Activated CD8-positive, alpha-beta memory T cell treated with anti-CD3 and anti-CD28 coated beads for 1 hour (primary cell): ENCODE measurements at places on chromosomes 2 and 18.

DNA sequence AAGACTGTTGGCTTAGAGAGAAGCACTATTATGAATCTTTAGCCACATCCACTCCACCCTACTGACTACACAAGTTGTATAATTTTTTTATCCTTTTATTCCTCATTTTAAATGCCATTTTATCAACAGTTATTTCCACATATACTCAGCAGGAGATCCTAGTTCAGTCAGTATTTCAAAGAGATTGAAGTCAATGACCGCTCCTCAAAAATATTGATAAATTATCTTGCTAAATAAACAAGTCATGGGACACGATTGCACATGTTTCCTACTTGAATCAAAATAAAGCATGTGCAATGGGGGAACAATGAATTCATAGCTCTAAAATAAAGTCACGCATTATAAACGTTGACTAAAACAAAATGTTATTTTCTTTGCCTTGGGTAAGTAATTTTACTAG is 496.5 kb downstream of the LRRTM4 start:
- DNase-seq = no peak

DNA sequence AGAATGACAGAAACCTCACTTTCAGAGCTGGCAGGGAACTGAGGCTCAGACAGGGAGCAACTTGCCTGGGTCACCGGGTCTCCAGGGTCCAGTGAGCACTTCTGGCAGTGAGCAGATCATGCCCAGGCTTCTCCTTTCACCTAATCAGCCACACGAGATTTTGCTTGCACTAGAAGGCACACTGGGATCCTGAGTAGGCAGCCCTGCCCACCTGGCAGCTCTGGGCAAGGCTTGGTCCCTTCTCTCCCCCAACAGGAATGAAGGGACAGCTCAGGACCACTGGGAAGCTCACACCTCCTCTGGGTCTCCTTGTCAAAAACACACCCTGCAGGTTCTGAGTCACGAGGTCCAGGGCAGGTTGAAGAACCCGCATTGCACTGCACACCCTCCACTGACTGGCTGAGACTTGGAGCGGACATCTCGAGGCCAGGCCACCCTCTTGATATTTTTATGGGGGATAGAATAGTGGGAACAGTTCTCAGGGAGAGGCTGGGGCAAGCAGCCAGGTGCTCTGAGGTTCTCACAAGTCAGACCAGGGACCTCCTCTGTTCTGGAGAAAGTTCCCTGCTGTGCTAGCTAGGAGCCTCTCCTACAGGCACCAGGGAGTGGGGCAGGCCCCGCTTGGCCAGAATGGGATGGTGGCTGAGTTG is 5.7 kb downstream of the MAL start:
- DNase-seq = no peak

- DNase-seq = no peak
Observed at GRCh38 chr2:43051338-43051737, 175.1 kb downstream of the ZFP36L2 start.

DNA sequence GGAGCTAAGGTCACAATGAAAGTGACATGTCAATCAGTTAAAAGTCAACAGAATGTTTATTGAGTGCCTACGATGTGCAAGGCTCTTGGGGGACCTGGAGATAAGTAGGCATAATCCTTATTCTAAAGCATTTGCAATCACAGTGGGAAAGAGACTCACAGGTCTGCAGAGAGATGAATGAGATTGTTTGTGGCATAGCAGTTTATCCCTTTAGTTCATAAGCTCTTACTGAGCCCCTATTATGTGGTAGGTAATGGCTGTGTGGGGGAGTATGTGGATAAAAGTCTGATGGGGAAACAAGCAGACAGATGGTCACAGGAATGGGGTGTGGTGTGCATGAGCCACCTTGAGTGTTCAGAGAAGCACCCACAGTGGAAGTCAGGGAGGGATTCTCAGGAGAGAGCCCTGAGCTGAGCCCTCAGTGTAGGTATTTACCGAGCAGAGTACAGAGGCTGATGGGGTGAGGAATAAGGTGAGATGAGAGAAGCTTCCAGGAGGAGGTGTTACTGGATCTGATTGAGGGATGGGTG is 48.1 kb downstream of the EMILIN2 start:
- DNase-seq = no peak

DNA sequence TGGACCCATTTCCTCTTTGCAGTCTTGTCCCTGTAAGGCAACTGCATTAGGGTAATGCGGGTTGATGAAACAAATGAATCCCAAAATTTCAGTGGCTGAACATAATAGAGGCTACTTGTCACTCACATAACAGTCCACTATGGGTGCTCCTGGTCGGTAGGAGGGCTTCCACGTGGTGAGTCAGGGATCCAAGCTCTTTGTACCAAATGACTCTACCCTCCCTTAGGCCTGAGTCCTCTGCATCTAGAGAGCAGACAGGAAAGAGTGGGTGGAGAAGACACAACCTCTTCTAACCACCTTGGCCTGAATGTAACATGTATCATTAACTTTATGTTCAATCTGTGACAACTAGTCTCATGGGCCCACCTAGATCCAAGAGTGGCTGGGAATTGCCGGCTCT is 86.2 kb upstream of the HAAO start:
- no peak for DNase-seq

- DNase-seq = no peak
Observed at GRCh38 chr2:43123028-43123427, 103.4 kb downstream of the ZFP36L2 start.

DNA sequence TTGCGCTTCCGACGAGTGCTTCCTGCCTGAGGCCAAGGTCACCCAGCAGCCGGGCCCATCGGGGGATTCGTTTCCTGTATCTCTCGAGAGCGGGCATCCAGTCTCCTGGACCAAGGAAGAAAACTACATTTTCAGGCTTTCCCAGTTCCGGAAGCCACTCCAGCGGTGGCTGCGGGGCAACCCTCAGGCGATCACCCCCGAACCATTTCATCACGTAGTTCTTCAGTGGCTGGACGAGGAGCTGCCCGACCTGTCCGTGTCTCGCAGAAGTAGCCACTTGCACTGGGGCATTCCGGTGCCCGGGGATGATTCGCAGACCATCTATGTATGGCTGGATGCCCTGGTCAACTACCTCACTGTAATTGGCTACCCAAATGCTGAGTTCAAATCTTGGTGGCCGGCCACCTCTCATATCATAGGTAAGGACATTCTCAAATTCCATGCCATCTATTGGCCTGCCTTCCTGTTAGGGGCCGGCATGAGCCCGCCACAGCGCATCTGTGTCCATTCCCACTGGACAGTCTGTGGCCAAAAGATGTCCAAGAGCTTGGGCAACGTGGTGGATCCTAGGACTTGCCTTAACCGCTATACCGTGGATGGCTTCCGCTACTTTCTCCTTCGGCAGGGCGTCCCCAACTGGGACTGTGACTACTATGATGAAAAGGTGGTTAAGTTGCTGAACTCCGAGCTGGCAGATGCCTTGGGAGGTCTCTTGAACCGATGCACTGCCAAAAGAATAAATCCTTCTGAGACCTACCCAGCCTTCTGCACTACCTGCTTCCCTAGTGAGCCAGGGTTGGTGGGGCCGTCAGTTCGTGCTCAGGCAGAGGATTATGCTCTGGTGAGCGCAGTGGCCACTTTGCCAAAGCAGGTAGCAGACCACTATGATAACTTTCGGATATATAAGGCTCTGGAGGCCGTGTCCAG is 1.0 kb downstream of the MARS2 start:
- no peak for DNase-seq

GRCh38 chr2:113198048-113198789 is 24.4 kb downstream of the PSD4 start:
- DNase-seq = no peak

DNA sequence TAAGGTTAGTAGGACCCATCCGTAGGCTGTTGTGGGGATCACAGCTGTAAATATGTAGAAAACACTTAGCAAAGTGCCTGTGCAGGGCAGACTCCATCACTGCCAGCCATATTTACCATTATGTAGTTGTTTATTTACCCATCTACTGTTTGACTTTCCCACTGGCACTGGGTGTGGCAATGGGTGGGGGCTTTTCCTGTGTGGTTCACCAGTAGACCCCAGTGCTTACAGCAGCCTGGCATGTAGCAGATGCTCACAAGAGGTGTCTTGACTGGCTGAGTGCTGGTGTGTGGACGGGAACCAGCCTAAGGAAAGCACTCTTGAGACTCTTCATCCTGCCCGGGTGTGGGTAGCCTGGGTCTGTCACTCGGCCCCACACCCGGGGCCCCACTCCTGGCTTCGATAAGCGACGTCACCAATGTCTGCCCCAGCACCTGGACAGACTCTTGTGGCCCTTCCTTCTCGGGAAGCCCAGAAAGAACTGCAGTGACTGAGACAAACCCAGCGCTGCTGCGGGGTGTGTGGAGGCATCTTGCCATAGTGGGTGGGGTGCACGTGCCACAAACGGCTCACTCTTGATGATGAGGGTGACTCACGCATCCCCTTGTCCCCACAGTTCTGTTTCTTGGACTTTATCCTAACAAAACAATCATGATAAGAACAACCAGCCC is 78.3 kb downstream of the HDAC4 start:
- no peak for DNase-seq

DNA sequence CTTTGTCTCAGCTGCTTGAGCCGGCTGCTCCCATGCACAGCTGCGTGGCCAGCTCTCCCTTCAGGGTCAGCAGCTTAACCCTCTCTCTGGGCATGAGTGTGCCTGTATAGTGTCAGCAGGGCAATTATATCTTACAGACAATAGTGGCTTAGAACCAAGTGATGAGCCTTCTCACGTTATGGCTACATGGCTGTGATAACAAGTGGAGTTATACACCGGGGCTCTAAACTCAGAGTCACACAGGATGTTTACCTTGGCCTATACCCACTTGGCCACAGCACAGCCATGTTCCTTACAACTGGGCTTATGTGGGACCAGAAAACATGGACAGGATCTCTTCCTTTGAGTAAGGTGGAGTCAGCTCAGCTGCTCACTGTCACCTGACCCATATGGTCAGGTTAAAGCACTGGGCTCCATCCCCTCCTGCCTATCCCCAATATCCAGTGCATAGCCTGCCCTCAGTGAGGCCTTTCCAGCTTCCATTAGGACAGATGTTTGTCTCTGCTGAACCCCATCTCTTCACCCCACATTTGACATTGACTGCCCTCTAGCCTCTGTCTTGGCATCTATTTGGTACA is 294.2 kb upstream of the NCKAP5 start:
- no peak for DNase-seq

- DNase-seq = no peak
Observed at GRCh38 chr2:212028798-212029394, 509.7 kb downstream of the ERBB4 start.

DNA sequence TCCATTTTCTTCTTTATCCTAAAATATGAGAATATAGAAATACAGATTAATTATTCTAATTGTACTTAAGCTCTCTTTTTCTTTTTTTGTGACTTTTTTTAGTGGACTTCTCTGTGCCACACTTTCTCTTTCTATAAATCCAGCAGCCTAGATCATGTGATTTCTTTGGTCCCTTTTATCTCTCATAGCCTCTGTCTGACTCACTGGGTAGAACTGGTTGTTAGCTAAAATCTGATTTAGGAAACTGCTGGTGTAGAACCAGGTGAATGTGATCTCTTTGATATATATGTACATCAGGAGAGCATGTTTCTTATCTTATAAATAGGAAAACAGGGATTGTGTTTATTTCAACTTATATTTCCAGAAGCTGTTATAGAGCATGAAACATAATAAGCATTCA is 54.9 kb downstream of the VRK2 start:
- no peak for DNase-seq

- no peak for DNase-seq
Observed at GRCh38 chr18:9701609-9702349, 6.3 kb upstream of the RAB31 start.

GRCh38 chr2:5343785-5344335 is 348.3 kb upstream of the SOX11 start:
- no peak for DNase-seq

DNA sequence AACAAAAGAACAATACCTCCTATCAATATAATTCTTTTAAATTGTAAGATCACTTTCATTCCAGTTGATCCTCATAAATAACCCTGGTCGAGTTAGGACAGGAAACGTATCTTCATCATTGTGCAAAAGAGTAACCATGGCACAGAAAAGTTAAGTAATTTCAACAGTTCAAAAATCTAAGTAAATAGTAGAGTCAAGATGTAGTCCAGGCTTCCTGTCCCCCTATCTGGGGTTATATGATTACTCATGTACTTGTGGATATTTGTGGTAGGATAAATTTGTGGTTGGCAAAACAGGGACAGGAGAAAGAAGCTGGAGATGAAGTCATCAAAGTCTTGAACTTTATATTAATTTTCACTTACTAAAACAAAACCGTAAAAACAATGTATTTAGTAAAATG is 772.6 kb downstream of the TSN start:
- no peak for DNase-seq

DNA sequence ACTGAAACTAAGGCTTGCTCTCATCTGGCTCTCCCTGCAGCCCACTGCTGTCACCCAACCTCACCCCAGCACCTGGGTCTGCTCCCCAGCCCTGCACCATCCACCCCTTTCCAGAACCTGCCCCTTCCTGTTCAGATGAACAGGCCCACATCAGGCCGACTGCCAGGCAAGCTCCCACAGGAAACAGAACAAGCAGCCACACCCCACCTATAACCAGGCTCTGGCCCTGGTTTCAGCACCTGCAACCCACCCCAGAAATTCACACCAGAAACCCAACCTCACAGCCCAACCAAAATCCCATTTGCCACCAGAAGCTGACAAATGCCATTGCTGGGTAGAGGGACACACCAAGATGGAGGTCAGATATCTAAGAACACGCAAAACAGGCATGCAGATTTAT is 159.2 kb upstream of the ID2 start:
- no peak for DNase-seq

DNA sequence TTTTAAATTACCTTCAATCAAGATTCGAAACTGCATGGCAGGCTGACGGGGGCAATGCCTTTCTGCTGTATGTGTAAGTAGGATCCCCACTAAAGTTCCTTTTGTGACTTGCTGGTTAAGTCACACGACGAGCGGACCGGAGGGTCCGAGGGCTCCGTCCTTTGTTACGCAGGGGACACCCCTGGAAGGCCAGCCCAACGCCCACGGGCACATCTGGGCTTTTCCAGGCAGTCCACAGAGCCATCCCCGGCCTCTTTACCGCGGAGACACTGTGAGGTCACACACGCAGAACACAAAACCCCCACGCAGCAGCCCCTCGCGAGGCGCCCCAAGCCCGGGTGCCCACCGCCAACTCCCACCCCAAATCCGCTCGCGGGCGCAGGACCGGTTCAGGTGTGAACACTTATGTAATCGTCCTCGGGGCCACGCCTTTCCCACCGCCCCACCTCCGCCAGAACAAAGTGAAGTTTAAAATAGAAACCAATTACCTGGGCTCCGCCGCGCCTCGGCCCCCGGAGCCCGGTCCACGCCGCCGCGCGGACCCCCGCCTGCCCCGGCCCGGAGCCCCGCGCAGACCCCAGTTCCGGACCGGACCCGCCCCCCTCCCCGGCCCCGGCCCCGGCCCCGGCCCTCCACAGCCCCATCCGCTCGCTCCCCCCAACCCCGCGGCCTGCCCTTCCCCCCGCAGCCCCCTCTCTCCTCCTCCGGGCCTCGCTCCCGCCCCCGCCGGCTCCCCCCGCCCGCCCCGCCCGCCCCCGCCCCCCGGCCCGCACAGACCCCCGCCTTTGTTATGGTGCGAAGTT is 4.2 kb downstream of the ZNF516 start:
- DNase-seq = no peak

- DNase-seq = no peak
Observed at GRCh38 chr18:78902795-78903435, 76.7 kb upstream of the SALL3 start.
